ENCODE measurements at places on chromosomes 12 and 14.

DNA sequence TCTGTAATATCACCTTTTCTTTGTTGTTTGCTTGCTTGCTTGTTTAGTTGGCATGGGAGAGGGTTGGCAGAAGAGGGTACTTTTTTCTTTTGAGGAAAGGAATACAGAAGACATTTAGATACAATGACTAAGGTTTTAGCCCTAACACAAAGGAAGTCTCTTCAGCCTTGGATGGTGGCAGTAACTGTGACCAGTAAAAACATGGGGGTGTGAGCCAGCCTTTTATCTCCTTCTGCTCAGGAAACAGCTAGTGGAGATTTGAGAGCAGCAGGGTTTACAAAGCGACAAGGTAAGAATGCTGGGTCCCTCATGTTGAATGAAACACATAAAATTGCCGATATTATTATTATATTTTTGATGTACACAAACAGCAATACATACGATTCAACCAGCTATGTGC is 40.4 kb downstream of the SLC8A3 start:
- DNase-seq, result no peak

GRCh38 chr12:103903993-103904392 is 26.2 kb upstream of the HSP90B1 start:
- no peak for DNase-seq

GRCh38 chr12:82886671-82887340 is 200.1 kb downstream of the TMTC2 start:
- no peak for DNase-seq

- no peak for DNase-seq
Observed at GRCh38 chr12:82966001-82966559, 279.4 kb downstream of the TMTC2 start.

DNA sequence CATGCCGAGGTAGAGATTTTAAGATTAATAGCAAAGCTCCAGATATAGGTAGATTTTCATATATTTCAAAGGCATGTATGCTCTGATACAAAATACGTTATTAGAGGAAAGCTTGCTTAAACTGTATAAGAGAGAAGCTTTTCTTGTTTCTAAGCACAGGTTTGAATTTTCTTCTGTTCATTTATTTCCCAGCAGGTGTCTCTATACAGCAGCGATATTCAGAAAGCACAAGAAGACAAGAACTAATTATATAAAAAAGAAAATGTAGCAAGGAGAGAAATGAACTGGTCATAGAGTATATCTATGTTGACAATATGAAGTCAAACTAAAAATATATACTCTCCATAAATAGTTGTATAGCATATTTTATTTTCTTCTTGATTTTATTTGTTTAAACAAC is 307.4 kb upstream of the NOVA1 start:
- DNase-seq, result no peak

DNA sequence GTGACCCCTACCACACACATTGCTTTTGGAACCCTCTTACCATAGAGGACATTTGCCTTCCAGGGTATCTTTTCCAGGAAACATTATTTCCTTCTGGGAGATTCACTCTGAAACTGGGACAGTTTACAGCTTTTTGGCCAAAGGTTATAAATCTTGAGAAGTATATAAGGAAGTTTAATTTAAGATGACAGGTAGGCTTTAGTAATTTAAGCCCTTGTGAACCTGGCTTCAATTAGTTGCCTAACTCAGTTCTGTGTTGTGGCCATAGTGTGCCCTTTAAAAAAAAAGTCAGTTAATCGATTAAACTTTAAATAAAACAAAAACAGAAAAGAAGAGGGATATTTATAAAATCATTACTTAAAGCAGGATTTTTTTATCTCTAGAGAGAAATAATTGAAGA is 142.9 kb downstream of the NAV3 start:
- no peak for DNase-seq

DNA sequence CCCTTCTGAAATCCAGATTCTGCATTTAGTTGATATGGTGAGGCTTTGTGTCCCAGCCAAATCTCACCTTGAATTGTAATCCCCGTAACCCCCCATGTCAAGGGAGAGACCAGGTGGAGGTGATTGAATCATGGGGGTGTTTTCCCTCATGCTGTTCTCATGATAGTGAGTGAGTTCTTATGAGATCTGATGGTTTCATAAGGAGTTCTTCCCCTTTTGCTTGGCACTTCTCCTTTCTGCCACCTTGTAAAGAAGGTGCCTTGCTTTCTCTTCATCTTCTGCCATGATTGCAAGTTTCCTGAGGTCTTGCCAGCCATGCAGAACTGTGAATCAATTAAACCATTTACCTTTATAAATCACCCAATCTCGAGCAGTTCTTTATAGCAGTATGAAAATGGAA is 23.1 kb upstream of the C12orf42 start:
- DNase-seq, result no peak

- DNase-seq, result no peak
Observed at GRCh38 chr12:48508987-48509386, 16.4 kb upstream of the OR8S1 start.

DNA sequence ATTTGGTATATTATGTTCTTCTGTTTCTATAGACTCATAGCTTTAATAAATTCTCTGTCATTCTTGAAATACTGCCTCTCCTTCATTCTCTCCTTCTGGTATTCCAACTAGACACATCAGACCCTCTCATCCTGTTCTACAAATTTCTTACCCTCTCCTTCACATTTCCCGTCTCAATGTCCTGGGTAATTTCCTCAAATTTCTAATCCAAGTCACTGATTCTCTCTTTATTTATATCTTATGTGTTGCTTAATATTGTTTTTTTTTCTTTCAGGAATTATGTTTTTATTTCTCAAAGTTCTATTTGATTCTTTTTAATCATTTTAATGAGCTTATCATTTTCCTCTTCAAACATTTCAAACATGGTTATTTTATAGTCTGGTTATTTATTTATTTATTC is 94.0 kb downstream of the RALGAPA1 start:
- DNase-seq, result no peak

GRCh38 chr12:42396473-42397259 is 70.7 kb downstream of the PPHLN1 start:
- DNase-seq, result no peak

DNA sequence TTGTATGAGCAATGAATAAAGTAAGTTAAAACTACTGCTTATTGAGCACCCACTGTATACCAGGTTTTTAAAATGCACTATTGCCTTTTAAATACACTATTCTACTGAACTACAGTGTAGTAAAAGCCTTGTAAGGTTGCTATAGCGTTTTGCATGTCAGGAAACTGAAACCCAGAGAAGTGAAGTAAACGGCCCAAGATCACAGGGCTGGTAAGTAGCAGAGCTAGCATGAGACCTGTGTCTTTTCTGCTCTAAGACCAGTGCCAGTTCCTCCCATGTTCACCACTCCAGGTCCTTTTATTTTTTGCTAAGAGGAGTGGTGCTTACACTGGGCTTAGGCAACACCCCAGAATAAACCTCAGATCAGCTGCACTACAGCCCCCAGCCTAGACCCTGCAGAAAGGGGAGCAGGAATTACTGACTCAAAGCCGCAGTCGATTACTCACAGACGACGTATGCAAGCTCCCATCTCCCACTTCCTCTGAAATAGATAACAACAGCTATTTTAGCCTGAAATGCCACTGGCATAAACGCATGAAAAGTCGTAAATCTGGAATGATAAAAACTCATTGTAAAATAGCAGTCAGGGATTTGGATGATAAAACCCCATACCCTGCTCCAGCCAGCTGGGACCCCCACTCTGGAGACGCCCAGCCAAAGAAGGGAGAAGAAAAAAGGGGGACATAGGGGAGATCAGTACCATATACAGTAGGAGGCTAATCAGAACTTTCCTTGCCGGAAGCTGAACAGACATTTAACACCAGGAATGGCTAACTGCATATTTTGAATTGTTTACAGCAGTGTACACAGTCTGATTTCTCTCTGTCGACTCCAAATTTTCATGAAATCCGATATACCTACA is 108.3 kb downstream of the NUAK1 start:
- no peak for DNase-seq

- DNase-seq, result no peak
Observed at GRCh38 chr14:83706231-83706954, 1823.6 kb upstream of the FLRT2 start.

GRCh38 chr12:53052419-53053217 is 2.8 kb downstream of the TNS2 start:
- DNase-seq, result no peak

GRCh38 chr12:8612629-8613028 is at the start of gene AICDA:
Gene AICDA (minus strand): TSS chr12:8612859. CDS start chr12:8612767, 92 bp downstream.
- DNase-seq, result no peak

- peak; percentile 72 for DNase-seq
Observed at GRCh38 chr14:21098892-21099595, 589 bp upstream of the ZNF219 start.

DNA sequence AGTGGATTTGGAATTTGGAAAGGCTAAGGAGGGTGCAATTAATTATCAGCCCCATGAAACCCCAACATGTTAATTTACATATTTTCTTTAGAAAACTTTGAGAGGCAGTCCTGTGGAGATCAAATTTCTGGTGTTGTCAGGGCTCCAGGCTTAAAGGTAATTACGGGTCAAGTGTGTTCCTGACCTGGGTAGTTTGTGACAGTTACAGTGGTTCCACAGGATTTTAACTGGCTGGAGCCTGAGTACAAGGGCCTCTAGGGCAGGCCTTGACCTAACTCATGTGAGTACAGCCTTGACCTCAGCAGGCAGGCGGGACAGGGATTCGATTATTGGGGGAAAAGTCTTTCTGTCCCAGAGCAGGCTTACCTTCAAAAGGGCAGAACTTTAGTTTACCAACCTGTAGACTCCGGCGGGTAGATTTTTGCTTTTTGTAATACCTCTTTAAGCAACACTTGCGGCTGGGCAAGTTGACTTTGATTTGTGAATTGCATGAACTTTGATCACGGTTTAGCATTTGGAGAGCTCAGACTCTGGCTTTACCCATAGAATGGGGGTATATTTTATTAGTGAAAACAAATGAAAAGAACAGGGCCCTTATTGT is 8.4 kb upstream of the PPTC7 start:
- DNase-seq, result peak; percentile 14

- no peak for DNase-seq
Observed at GRCh38 chr14:33634631-33635030, 316.2 kb downstream of the EGLN3 start.

GRCh38 chr14:81066672-81067071 is 111.3 kb downstream of the TSHR start:
- peak; percentile 75 for DNase-seq

DNA sequence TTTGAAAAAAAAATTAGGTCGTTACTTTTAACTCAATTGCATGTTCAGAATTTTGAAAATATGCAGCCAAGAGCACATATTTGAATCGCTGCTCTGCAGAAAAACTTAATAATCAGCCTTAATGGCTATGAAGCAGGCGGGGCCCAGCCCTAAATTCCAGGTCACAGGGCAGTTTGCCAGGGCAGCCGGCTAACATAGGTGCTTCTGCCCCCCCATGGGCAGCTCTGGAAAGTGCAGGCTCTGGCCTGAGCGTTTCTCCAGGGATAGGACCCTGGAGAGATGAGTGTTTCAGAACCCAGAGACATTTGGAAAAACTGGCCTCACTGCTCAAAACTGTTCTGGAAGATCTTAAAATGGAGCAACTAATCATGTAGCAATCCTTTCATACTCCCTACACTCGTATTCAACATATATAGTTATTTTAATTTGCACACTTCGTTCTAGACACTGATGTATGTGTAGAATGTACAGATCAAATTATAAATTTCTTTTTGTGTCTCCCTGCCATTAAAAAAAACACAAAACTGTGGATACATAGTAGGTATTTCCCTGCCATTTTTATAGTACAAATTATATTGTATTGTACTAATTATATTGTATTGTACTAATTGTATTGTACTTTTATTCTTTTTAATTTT is 26.0 kb upstream of the PTGR2 start:
- peak; percentile 89 for DNase-seq

DNA sequence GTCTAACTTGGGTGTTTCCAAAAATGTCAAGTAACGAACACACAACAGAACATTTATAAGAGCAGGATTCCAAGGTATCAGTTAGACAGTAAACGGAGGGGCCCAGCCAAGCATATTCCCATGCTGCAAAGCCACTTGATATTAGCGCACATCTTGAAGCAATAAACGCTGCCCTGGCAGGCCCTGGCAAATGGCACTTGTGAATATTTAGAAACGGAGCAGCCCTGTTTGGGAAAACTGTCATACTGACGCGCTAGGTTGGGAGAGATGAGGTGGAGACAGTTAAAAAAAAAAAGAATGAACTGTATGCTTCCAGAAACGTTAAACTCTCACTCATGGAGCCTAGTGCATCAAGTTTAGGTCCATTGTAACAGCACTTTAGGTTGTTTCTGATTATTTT is 9.3 kb downstream of the DGLUCY start:
- peak; percentile 92 for DNase-seq

- no peak for DNase-seq
Observed at GRCh38 chr14:36524874-36525745, 5.1 kb upstream of the NKX2-1 start.

DNA sequence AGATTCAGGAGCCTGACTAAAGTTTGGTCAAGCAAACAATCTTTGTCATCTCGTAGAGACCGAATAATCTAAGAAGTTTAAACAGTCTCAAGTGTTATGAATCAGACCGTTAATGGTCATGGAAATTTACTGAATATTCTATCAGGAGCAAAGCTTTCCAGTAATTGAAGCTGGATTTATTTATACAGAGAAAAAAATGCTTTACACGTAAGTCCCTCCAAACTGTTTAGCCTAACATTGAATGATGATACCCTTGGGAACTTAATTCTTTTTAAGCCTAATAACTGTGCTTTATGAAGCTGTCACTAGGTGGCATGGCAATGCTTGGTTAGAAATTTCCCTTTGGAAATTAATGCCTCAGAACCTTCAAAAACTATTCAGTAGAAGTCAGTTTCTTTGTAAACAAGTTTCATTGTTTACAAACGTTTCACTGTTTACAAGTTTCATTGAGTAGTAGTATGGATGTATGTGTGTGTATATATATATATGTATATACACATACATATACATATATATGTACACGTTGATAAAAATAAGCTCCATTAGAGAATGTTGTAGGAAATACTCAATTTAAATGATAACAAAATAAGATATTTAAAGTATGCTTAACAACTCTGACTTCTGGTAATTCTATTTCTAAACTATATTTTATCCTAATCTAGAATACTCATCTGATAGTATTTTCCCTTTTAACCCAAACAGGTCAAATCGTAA is 32.1 kb downstream of the DEPDC4 start:
- DNase-seq, result peak; percentile 32

- DNase-seq, result no peak
Observed at GRCh38 chr14:96455588-96455987, 46.6 kb upstream of the PAPOLA start.

- DNase-seq, result no peak
Observed at GRCh38 chr14:50768680-50769079, 62.3 kb downstream of the NIN start.

DNA sequence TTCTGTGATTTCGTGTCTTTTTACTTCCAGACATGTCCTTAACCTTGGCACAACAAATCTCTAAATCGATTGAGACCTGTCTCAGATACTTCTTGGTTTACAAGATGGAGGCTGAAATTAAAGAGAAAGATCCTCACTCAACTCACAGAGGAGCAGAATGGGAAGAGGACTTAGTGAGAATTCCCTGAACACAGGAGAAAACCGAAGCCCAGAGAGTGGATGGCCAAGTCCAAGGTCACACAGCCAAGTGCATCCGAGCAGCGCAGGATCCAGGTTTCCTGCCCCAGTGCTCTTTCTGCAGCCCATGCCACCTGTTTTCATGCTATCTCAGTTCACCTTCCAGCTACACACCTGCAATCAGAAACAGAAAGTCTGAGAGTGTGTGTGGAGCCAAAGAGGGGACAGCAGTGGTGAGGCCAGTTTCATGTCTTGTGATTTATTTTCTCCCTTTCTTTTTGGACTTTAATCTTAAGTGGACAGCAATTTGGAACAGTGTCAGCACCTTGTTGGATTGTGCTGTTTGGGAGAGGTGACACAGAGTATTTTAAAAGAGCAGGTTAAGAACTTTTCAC is 22.9 kb upstream of the TCL1B start:
- no peak for DNase-seq

- peak; percentile 84 for DNase-seq
Observed at GRCh38 chr14:54348001-54348611, 48.7 kb upstream of the CDKN3 start.

Data from DMS79 treated with DMSO at 0.1 percent for 48 hours (cell line).